ENCODE measurements at places on chromosomes 5 and 9.

DNA sequence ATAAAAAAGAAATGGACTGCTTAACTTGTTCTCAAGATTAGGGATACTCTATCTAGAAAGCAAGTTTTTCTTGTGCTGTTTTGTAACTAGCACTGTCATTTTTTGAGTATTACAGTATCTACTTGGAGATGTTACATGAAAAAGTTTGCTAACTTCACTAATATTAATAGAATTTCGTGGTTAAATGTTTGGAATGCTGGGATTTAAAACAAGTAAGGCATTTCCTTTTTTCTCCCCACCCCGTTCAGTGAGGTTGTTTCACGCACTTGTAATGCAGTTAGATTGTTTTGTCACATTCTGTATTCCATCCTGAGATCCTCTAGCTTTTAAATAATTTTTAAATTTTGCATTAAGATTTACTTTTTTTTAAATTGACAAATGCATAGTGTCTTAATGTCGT lies 20.0 kb upstream of the TEK start:
- DNase-seq = no peak

DNA sequence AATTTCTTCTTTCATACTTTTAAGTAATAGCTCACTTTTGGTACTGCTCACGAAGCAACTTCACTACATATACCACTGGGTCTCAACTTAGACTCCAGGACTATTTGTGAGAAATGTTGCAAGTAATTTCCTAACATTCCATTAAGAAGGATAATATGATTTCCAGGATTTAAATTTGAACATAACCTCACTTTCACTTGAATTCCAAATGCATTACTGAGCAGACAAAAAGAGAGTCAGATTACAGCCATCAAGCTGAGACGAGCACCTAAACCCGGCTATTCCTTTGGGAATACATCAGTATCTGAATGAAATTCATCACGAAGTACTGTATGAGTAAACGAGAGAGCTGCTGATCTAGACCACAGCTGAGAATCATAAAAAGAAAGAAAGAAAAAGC lies 47.3 kb downstream of the LIFR start:
- DNase-seq = no peak

DNA sequence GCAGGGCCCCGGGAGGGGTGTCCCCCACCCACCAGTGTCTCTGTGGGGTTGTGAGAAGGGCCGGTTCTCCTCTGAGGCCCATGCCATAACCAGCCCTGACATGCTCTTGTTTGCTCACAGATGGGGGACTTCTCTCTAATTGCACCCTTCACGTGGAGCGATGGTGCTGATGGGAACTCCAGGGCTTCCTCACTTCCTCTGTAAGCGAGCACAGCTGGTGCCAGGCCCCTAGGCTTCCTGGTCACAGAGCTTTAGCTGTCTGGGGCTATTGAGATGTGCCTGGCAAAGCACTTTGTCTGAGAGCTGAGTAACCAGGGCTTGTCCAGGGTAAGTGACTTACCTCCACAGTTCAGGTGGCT lies 36.4 kb downstream of the PHF2 start:
- DNase-seq = no peak

- DNase-seq = no peak
These were observed 86.3 kb upstream of the RPS23 start for GRCh38 chr5:82364497-82364896.

- DNase-seq = no peak
These were observed 550.0 kb downstream of the BNC2 start for GRCh38 chr9:16320338-16320902.

DNA sequence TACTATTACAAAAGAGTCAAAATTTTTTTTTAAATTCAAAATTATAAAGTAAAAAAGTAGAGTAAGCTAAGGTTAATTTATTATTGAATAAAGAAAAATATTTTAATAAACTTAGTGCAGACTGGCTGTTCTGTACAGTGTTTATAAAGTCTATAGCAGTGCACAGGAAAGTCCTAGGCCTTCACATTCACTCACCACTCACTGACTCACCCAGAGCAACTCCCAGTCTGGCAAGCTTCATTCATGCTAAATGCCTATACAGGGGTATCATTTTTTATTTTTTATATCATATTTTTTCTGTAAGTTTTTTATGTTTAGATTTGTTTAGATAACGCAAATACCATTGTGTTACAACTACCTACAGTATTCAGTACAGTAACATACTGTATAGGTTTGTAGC lies 700.7 kb upstream of the GRAMD2B start:
- DNase-seq = no peak

DNA sequence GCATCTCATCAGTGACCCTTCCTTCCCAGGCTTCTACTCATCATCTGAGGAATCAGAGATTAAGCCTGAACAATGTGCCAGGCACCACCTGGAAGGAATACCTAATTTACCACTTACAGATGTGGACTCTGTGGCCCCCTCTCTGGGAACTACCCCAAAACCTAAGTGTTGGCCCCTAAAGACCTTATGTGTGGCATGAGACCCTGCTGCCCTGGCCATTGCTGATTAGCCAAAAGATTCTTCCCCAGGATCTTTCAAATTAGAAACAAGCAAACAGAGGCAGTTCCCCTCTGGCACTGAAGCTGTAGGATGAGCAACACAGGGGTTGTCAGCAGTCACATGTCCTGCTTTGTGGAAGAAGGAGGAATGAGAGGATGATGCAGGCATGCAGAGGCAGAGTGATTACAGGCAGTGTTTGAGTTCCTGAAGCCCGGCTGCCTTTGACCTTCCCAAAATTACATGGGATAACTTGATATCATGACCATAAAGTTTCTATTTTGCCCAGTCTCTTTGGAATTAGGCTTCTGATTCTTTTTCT lies 10.6 kb downstream of the SPINK4 start:
- DNase-seq = no peak

DNA sequence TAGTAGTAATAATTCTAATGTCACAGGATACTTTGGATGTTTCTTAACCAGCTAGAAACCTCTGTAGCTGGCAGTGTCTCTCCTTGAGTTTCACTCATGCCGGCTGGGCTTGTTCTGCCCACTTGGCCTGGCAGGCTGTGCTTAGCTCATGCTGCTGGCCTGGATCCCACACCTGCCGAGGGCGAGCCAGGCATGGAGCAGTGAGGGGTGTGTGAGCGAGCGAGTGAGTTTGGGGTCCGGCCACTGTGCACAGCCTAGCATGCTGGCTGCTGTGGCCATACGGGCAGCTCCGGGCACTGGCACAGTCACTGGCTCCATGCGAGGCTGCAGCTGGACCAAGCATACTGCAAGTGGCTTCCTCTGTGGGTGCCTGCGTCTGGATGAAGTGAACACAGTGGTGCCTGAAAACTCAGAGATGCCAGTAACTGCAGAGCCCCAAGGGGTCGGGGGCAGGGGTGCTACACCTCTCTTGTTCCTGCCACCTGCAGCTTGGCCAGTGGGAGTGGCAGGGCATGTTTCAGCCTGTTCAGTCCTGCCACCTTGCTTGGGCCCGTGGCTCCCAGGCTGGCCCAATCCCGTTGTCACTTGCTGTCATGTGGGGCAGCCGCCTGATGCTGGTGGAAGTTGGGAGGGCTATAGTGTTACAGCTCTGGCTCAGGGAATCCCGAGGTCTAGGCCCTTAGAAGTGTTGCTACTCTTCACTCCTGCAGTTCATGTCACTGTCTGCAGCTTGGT lies 9.9 kb downstream of the FSD1L start:
- DNase-seq = no peak

DNA sequence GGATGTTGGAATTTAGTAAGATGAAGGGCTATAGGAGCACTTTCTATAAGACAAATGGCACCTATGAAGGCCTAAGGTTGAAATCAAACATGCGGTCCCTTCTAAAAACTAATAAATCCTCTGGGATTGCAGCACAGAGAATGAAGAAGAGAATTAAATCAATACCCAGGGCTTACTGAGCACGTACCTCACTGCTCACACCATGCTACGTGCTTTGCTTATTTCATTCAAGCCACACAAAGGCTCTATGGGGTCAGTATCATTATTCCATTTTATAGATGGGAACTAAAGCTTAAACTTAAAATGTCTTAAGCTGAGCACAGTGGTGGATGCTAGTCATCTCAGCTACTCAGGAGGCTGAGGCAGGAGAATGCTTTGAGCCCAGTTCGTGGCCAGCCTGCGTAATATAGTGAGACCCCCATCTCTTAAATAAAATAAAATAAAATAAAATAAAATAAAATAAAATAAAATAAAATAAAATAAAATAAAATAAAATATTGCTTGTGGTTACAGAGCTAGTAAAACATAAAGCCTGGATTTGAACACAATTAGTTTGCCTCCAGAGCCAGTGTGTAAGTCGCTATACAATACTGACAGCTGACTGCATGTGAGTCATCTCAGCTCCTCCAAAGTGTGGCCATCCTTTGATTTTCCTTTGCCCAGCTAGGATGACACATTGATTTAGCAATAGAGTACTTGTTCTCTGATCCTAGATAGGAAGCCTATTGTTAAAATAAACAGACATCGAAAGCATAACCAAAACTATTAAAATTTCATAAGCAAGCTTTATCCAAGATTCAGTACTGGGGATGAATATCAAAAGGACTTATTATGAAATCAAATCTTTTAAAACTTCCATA lies 20.9 kb upstream of the DPYSL3 start:
- no peak for DNase-seq

DNA sequence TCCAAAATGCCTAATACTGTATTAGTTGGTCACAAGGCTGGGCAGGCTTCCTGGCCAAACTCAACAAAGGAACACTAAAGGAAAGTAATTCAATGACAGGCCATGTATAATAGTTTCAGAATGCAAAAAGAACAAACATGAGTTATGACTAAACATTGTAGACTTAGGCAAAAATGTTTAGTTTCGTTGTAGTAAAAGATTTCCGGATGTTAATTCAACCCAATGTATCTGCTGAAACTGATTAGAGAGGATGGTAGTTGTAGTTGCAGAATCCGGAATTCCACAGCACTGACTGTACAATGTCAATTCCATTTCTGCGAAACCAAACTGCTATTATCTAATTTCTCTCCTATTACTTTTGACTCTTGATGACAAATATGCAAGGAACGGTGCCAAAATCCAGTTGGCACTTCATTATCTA lies 117.9 kb upstream of the FST start:
- DNase-seq = no peak

- no peak for DNase-seq
These were observed 62.8 kb downstream of the INSYN2B start for GRCh38 chr5:169917500-169917899.

DNA sequence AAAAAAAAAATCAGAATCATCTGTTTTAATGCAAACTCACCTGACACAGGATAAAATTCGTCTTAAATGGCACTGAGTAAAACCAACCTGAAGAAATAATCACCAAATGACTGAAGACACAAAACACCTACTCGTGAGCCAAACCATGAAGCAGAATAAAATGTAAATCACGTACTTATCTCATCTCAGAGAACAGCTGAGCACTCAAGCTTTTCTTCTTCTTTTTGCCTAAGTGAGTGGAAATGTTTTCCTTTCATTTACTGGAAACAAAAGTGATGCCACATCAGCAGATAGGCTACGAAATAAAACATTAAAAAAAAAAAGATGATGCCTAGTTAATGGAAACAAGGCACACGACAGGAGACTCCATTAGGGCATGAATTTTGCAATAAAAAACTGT lies 36.4 kb downstream of the ATPSCKMT start:
- no peak for DNase-seq

GRCh38 chr5:65855766-65856315 lies 70.5 kb upstream of the ERBIN start:
- no peak for DNase-seq

DNA sequence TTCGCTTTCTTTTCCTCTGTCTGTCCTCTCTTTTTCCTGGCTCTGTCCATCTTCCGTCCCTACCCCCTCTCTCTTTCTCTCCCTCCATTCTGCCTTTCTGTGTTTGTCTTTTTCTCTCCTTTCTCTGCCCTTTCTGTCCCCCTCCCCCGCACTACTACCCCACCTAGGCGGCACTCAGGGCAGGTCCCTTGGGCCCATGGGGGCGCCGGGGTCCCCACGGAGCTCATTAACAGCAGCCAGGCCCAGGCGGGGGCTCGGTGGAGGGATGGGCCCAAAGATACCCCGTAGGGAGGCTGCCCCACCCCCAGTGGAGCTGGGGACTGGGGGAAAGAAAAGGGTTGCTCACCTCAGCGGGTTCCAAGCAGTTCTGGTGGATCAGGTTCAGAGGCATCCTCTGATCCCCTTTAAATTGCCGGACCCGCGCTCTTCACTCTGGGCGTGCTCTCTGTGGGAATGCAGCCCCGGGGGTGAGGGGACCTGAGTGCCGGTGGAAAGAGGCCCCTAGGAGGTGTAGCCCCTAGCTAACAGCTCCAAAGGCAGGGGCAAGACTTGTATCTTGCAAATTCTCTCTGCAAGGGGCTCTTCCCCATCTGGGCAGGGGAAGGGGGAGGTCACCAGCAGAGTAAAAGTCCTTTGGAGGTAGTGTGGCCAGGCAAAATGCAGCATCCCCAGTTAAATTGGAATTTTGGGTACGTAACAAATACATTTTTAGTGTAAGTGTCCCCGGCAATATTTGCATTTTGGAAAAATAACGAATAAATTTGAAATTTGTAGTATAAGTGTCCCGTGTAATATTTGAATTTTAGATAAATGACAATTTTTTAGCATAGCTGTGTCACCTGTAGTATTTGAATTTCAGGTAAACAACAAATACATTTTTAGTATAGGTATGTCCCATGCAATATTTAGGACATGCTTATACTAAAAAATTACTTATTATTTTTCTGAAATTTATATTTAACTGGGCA lies 7.4 kb downstream of the LHX2 start:
- DNase-seq = no peak

DNA sequence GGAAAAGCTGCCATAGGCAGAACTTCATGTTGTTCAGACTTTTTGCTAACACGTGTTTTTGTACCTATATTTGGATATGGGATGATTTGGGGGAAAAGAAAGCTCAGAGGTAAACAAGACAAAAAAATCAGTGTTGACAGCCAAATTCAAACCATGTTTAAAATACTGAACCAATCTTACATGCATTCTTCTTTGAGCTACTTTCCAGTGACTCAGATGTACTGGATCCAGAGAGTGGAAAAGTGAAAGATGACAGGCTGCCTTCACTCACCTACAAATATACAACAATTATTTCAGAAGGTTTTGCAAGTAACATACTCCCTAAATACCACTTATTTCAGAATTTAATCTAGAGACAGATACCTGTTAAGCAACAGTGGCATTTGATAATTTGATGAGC lies 165.7 kb downstream of the MPDZ start:
- no peak for DNase-seq

DNA sequence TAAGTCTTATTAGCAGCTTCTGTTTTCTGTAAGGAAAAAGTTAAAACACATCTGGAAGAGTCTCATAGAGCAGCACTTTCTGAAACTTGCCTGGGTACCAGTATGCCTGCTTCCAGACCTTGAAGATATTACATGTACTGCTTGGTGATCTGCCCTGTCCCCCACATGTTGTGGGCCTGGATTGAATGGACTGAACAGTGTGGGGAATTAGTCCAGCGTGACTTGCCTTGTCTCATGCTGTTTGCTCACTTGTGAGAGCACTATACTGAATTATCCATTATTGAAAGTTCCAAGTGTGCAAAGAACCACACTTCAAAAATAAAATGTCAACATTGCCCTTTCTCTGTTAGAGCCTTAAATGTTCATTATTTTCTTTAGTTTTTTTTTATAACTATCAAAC lies 8.9 kb downstream of the CTNNA1 start:
- no peak for DNase-seq

- DNase-seq = no peak
These were observed 1153.0 kb upstream of the CDH18 start for GRCh38 chr5:21140987-21141386.

All from stimulated activated naive CD8-positive, alpha-beta T cell treated with anti-CD3 and anti-CD28 coated beads, Interleukin-15, amount 100 ng/mL, for 72 hours (primary cell).